ENCODE measurements at places on chromosomes 11 and 22.

DNA sequence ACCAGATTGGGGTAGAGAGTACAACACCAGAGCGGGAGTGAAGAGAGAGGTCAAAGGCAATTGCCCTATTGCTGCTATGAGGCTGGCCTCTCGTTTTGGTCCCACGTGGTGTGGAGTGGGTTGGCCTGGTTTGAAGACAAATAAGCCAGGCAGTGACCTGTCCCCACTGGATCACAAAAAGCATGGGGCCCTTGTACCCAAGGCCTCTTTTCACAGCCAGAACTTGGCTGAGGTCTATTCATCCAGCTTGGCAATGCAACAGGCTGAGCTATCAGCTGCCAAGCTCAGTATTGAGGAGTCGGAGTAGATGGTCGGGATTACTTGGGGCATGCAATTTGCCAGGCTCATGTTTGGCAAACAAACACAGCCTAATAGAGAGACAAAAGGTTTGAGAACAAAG is 19.2 kb upstream of the GALNT18 start:
- no peak for DNase-seq

DNA sequence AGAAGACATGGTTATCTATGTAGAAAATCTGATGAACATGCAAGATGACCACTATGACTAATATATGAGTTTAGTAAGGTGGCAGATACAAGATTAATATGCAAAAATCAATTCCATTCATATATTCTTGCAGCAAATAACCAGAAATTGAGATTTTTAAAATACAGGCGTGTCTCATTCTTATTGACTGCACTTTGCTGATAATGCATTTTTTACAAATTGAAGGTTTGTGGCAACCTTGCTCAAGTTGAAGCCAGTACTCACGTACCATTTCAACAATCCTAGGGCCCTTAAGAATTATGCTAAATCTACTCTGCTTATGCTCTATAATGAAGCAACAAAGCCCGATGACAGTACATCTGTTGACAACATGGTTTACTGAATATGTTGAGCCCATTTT is 104.6 kb downstream of the KCNQ1OT1 start:
- no peak for DNase-seq

GRCh38 chr11:57650739-57651090 is 1.0 kb upstream of the YPEL4 start:
- no peak for DNase-seq

- DNase-seq: no peak
These were observed 67.2 kb downstream of the SGSM1 start for GRCh38 chr22:24873226-24873625.

DNA sequence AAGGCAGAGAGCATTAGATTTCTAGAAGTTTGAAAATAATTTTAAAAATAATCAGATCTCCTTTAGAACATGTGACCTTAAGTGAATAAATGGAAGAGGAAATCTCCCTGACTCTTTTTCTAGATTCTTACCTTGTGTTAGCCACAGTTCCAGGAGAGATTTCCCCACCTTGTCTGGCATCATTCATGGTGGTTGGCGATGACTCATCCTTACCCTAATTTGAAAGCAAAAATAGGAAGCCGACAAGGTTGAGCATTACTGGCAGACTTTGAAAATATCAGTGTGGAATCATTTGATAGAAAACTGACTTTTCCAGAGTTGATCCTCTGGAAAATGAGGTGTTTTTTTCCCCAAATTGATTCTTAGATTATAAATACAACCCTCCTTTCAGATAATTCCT is 48.1 kb downstream of the CNTN5 start:
- DNase-seq: no peak

DNA sequence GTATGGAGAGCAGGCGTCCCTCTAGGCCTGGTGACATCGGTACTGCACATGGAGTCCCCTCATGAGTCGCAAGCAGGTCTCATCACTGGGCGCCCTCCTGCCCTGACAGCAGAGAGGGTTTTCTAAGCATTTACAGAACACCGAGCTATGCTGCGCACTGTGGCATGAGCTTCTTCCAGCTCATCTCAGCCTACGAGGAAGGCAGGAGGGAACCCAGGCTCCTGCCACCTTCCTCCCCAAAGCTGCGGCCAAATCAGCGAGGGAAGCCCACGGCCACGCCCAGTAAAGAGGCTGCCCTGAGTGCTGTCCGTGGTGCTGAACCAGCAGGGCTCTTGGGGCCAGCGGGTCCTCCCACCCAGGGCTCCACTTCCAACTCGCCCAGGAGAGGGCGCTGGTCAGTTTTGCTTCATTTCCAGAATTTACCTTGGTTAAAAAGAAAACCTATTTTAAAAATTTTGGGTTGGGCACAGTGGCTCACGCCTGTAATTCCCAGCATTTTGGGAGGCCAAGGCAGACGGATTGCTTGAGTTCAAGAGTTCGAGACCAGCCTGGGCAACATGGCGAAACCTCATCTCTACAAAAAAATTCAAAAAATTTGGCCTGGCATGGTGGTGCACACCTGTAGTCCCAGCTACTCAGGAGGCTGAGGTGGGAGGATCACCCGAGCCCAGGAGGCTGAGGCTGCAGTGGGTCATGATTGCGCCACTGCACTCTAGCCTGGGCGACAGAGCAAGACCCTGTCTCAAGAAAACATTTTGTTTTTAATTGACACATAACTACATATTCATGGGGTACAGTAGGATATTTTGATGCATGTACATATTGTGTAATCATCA is 34.2 kb downstream of the PHF21B start:
- DNase-seq: peak; percentile 87

DNA sequence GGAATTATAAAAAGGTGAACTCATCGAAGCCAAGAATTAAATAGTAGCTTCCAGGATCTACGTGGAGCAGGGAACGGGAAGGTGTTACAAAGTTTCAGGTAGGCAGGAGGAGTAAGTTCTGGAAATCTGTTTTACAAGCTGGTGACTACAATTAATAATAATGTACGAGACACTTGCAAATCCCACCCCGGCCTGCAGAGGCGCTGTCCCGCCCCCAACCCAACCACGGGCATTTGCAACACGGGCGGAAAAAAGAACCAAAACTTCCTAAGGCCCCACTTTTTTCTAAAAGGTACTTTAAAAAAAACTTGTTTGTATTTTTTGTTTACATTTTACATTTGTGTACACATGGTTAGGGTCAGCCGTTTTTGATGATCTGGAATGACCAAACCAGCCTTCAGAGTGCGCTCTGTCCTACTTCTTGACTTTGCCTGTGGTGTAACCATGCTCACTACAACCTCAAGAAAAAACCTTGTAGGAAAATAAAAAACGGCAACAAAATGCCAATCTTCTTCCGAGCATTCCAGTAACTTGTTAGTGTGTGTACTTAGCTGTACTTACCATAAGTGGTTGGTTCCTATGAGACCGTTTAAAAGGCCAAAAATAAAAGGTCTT is 449.6 kb upstream of the B3GAT1 start:
- no peak for DNase-seq

DNA sequence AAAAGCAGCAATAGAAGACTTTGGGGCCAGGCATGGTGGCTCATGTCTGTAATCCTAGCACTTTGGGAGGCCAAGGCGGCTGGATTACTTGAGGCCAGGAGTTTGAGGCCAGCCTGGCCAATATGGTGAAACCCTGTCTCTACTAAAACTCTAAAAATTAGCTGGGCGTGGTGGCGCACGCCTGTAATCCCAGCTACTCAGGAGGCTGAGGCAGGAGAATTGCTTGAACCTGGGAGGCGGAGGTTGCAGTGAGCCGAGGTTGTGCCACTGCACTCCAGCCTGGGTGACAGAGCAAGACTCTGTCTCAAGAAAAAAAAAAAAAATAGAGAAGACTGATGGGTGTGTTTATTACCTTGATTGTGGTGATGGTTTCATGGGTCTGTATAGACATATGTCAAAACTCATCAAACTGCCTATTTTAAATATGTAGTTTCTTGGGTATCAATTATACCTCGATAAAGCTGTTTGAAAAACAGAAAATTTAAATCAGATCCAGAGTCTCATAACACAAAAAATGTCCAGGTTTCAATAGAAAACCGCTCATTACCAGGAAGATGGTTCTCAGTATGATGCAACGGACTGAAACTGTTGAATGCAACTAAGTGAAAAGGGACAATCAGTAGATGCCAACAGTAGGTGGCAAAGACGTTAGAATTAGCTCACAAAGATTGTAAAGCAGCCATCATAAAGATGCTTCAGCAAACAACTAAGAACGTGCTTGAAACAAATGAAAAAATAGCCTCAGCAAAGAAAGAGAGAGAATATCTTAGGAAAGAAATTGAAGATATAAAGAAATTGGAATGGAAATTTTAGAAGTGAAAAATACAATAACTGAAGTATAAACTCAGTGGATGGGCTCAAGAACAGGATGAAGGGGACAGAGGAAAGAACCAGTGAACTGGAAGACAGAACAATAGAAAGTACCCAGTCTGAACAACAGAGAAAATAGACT is 33.1 kb upstream of the SEPTIN5 start:
- no peak for DNase-seq

DNA sequence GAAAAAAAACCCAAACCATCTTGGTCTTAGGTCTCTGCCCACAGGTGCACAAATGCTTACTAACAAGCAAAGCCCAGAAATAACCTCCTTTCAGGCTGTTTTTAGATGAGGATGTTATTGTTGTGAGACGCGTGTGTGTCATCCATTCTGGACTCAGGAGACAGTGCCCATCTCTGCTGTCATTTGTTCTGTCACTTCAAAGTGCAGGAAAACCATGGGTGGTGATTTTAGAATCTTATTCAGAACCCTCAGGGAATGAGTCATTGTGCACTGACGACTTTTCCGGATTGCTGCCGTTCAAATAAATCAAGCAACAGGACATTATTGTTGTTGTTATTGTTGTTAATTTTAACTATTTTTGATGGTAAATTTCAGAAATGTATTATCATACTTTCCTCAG is 110.3 kb downstream of the LRRC32 start:
- DNase-seq: no peak

DNA sequence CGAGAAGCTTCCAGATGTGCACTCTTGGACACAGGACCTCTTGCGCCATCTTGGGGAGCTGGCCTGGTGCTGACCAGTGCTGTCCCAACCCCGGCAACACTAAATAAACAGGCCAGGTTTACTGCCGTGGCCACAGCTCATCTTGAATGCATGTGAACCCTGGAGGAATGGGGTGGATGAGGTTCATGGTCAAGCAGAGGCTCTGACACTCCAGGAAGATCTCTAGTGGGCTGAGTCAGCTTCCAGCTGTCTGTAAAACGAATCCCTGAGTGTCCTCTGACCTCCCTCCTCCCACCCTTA is 51.8 kb downstream of the ALX4 start:
- no peak for DNase-seq

GRCh38 chr11:130815956-130816355 is 100.3 kb downstream of the SNX19 start:
- DNase-seq: no peak

DNA sequence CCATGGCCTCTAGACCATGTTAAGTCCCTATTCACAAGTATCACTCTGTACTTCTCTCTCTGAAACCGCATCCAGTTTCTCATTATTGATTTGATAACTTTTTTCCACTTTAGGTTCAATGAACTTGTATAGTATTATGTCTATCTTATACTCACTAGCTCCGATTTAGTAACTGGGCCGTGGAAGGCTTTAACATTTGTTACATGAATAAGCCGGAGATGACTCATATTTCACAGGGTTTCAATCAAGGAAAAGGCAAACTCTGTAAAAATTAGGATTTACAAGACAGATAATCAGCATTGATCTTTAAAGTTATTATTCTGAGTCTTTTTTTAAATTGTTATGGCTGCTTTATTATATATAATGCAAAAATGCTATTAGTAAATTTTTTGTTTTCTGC is 662.2 kb upstream of the CNTN5 start:
- no peak for DNase-seq

DNA sequence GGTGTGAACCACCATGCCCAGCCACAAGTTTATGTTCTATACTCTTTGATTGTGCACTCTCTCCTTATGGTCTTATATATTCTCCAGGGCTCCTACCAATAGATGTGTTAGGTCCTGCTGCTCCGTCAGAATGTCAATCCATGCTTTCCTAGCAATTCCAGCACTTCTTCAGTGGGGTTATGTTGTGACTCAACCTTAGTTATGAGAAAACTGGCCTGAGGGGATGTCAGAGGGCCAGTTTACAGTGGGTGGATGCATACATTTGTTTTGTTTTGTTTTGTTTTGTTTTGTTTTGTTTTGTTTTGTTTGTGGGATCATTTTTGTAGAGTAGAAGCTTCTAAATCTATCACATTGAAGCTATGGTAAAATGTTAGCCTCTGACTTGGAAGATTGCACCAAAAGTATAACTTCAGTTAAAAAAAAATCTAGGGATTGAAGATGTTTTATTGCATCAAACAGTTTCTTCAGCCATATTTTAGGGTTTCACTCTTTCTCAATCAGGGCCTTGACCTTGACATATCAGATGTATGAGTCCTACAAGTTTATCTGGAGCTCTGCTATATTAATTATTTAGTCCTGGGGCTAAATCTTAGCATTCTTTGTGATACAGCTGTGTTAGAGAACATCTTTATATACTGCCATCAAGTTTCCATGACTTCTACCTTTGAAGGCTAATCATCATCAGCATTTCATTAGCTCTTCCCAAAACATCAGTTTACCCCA is 191.6 kb upstream of the CNTN5 start:
- DNase-seq: no peak

- DNase-seq: no peak
These were observed 43.6 kb downstream of the LRRC32 start for GRCh38 chr11:76626921-76627401.

DNA sequence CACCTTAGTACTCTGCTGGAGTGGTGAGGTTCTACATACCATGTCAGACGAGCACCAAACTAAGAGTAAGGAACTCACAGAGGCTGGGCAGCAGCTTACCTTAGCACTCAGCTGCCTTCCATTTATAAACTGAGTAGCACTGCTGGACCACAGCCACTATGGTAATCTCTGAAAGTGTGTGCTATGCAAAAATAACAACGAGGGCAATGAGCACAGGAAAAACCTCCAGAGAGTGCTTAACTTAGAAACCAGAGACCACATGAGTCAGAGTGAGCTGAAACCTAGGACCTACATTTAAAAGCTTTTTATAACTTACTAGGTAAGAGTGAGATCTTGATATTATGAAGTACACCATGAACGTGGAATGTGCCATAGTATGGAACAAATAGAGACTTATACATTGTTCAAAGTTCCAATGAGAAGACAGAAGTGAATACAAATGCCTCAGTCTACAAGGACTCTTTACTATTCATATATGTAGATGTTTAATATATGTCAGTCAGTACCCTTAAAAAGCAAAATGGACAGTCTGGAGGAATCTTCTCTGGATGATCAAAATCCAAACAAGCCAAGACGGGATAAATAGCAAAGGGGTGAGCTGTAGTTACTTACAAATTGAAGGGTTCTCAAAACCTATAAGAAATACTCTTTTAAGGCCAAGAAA is 17.2 kb upstream of the CD59 start:
- DNase-seq: no peak

Measured in breast epithelium (tissue), 4 donors.